B cell (primary cell): ENCODE measurements at places on chromosomes 7 and 10.
A peak's percentile ranks its signal among the peaks of the same experiment; 100 is the strongest.

GRCh38 chr7:132393789-132394261 lies 182.4 kb downstream of the PLXNA4 start:
- no peak for DNase-seq

GRCh38 chr7:28408960-28409715 lies 3.2 kb upstream of the CREB5 start:
- DNase-seq = peak; percentile 85

DNA sequence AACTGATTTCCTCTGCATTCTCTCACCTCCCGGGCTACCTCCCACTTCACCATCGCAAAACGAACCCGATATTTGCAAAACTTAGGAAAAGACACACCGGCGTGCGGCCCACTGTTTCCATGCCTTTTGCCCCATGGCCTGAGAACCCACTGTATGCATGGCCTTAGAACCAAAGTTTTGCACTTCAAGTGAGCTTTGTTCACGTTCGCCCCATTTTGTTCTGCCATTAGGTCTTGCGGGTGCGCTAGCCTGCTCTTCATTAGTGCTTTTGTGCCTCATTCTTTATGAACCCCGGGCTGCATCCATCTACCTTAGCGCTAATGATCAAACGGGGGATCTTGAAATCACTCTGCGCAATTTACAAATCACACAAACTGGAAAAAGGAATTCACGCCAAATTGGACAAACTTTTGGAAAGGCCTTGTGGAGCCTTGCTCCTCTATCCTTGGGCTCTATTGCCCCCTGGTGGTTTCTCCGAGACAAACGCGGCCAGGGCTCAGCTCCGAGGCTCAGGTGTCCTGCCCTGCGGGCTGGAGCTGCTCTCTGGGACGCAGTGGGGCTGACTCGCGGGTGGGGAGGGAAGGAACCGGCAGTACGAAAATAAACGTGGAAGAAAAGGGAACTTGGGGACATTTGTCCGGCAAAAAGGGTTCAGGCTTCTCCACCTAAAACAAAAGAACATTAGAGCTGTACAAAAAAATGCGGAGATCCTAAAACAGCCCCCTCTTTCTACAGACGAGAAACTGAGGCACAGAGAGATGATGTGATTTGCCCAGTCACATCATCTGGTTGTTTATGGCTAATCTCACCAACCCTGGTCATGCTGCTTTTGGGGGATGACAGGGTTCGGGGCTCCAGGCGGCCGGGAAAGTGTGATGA lies 300.4 kb upstream of the NFE2L3 start:
- peak; percentile 79 for DNase-seq

DNA sequence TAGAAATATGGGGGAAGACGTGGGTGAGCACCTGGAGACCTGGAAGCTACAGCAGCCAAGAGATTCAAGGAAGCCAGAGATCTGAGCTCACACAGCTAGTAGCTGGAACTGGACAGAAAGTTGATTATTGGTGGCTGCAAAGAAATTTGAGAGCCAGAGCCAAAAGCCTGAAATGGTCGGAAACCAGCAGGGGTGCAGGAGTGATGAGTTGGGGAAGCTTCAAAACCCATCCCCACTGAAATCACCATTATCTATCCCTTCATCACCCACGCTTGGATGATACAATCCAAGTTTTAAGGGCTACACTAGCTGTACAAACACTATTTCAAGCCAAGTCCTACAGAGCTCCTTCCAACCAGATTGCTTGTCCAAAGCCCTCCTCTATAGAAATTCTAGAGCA lies 296.1 kb upstream of the NEBL start:
- no peak for DNase-seq

GRCh38 chr10:75400771-75401568 lies 594 bp downstream of the ZNF503 start:
- peak; percentile 32 for DNase-seq

- DNase-seq = peak; percentile 62
Observed at GRCh38 chr10:74585231-74586087, 240.9 kb upstream of the KAT6B start.

DNA sequence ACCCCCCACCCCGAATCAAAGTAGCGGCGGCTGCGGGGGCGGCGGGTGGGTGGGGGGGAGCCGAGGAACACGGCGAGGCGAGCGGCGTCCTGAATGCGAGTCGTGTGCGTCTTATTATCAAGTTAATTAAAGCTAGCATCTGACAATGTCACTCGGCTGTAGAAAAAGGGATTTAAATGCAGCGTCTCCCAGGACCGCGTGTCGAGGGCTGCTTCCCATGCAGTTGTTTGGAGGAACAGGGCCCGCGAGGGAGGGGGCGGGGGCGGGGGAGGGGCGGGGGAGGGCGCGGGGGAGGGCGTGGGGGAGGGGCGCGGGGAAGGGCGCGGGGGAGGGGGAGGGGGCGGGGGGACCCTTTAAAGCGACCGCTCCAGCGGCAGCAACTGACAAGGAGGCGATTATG lies 2.7 kb upstream of the UNCX start:
- DNase-seq = no peak
